ENCODE measurements at places on chromosomes 2 and 18.

GRCh38 chr2:176317199-176317598 lies 48.0 kb downstream of the MTX2 start:
- DNase-seq, result no peak

- DNase-seq, result no peak
Observed at GRCh38 chr2:64836566-64836965, 152.6 kb upstream of the SLC1A4 start.

- no peak for DNase-seq
Observed at GRCh38 chr2:171995586-171995985, 4.2 kb upstream of the METAP1D start.

DNA sequence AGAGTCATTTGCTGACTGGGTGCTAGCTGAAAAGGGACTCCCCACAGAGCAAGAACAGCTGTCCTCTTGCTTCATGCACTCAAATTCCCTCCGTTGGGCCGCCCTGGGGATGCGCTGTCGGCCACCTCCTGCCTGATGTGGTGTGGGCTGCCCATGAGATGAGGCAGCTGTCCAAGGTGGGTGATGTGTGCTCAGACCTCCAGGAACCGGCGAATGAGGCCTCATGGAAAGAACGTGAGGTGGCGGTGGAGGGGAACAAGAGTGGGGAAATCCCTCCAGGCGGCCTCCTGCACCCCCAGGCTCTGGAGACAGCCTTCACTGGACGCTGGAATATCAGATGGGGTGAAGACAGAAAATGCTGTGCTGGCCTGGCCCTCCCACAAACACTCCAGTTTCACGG lies 79.8 kb downstream of the LONRF2 start:
- no peak for DNase-seq

- DNase-seq, result no peak
Observed at GRCh38 chr2:99488539-99489062, 1.2 kb downstream of the REV1 start.

GRCh38 chr2:118010473-118010872 lies 3.4 kb downstream of the CCDC93 start:
- DNase-seq, result no peak

- DNase-seq, result no peak
Observed at GRCh38 chr18:39318008-39318407, 1752.4 kb upstream of the CELF4 start.

- DNase-seq, result no peak
Observed at GRCh38 chr2:204033611-204034495, 97.3 kb downstream of the ICOS start.

- DNase-seq, result no peak
Observed at GRCh38 chr2:240932001-240932723, 26.0 kb downstream of the CROCC2 start.

GRCh38 chr2:8684878-8685696 lies 3.2 kb downstream of the ID2 start:
- DNase-seq, result peak; percentile 27

- DNase-seq, result no peak
Observed at GRCh38 chr18:57258131-57258777, 94.1 kb upstream of the ST8SIA3 start.

DNA sequence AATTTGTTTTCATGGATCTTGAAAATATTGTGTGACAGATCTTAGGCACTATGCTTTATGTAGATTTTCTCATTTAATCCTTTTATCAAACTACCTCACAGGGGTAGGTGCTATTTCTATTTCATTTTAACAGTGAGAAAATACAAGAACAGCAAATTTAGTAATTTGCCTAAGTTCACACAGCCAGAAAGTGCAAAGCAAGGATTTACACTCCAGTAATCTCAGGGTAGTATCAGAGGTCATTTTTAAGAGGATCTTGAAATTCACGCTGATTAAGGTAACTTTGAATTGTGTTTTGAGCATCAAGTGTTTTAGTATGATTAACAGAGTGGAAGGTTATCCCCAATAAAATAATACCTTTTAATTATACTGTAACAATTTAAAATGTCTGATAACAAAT lies 10.1 kb upstream of the KCNJ3 start:
- DNase-seq, result no peak

DNA sequence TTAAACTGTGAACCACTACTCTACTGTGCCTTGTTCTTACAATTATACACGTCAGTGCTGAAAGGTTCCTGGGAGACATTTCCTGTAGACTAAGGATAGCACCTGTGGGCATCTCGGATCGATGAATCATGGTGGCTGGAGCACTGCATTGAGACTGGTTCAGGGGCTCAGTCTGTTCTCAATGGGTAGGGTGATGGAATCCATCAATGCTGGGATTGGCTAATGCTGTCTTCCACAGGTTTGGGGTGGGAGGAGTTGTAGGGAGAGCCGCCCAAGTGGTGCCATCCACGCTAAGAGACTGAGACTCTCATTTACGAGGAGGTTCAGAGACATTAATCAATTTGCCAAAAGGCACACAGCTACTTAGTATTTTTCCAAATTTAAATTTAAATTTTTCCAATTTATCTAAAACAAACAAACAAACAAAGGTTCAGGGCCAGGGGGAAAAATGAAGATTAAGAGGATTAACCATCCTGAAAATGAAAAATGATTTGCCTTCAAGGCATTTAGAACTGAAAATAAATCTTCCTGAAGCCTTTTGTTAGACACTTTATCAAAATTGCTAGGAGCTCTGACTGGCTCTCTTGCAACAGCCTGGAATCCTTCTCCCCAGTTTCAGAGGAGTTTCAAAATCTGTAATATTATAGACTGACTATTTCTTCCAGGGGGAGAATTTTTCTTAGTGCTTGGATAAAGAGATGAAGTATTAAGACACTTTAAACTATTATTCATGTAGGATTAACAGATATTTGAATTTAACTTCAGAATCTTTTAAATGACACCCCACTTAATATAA lies 359.2 kb downstream of the TGIF1 start:
- no peak for DNase-seq

- DNase-seq, result no peak
Observed at GRCh38 chr2:205496772-205497171, 185.5 kb upstream of the NRP2 start.

- no peak for DNase-seq
Observed at GRCh38 chr18:64850791-64851190, 701.9 kb upstream of the LINC00305 start.

- no peak for DNase-seq
Observed at GRCh38 chr2:135647836-135648579, 93.6 kb upstream of the UBXN4 start.

GRCh38 chr2:160940699-160941098 lies 219.5 kb upstream of the TANK start:
- no peak for DNase-seq

GRCh38 chr2:225367482-225367881 lies 32.0 kb upstream of the NYAP2 start:
- no peak for DNase-seq

- DNase-seq, result no peak
Observed at GRCh38 chr2:20526708-20527107, 79.8 kb downstream of the RHOB start.

DNA sequence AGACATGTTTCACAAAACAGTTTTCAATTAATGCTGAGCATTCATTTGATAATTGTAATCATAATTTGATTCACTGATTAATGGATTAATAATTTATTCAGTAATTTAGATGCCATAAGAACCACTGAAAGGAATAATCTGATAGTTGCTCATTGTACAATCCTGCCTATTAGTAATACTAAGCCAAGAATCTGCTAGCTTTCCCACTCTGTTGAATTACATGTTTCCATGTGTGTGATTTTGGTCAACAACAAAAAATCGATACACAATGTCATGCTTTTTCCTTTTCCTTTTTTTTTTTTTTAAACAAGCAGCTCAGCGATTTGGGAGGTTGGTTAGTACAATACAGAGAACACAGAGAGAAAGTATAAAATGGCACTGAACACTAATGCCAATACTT lies 25.9 kb downstream of the ARL5A start:
- no peak for DNase-seq

DNA sequence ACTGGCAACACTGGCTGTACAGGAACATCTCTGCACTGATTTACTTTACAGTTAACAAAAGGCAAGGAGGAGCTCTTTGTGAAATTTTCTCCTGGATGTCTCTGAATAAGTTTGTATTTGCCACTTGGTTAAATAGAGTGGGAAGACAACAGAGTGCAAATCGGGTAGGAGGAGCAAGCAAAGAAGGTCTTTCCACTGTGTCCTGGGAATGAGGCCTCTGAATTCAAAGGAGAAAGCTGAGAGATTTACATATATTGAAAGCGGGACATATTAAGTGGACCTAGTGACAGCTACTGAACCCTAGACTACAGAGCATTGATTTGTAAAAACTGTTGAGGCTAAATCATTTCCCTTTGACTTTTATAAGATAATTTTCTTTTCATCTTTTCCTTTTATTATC lies 117.4 kb upstream of the CHRNA1 start:
- no peak for DNase-seq

DNA sequence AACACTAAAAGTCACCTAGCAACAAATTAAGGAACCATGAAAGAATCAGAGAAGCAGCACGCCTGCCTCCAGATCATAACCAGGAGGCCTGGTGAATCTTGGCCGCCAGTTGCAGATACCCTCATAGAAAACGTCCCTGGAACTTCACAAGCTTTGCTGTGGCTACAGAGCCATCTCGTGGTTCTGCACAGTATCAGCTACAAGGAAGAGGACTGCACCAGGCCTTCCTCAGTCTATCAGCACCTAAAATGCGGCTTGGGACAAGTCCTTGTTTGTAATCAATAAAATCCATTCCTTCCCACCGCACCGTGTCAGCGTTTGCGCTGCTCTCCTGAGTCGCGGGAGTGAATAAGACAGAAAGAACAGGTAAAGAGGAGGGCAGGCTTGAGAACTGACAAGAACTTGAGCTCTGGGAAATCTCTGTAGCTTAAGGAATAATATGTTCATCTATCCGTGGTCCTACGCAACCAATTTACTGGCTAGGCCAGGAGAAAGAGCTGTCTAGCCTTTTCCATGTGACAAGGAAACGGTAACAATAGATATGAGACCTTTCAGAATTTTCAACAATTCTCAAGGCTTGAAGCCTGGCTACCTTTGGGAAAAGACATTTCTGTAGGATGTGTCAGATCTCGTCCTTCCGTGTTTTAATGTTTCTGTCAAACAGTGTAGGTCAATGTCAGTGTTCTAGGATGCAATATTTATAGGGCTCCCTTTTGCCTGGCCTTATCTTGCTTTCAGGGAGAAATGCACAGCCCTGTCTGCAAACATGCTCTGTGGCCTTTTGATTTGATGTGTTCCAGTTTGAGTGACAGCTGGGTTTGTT lies 128.5 kb upstream of the RAB12 start:
- no peak for DNase-seq

- DNase-seq, result no peak
Observed at GRCh38 chr2:46369783-46370182, 72.6 kb downstream of the EPAS1 start.

DNA sequence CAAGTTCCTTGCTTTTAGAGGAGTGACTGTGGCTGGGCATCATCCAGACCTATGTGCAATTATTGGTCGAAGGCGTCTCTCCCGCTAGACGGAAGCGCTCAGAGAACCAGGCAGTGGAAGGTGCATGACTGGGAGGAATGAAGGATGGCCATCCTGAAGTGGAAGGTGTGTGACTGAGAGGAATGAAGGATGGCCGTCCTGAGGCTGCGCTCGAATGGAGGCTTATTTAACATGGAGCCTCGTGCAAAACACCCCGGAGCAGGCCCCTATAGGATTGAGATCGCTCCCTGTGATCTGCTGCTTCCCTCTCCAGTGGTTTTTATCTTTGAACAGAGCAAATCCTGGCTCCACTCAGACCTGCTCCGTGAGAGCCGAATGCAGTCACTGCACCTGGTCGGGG lies 140.2 kb upstream of the ID2 start:
- DNase-seq, result no peak

GRCh38 chr2:46411245-46411641 lies 68.1 kb upstream of the TMEM247 start:
- no peak for DNase-seq

GRCh38 chr18:49273241-49273880 lies 187.1 kb downstream of the DYM start:
- DNase-seq, result no peak

- no peak for DNase-seq
Observed at GRCh38 chr2:146131785-146132184, 1611.9 kb upstream of the ZEB2 start.

DNA sequence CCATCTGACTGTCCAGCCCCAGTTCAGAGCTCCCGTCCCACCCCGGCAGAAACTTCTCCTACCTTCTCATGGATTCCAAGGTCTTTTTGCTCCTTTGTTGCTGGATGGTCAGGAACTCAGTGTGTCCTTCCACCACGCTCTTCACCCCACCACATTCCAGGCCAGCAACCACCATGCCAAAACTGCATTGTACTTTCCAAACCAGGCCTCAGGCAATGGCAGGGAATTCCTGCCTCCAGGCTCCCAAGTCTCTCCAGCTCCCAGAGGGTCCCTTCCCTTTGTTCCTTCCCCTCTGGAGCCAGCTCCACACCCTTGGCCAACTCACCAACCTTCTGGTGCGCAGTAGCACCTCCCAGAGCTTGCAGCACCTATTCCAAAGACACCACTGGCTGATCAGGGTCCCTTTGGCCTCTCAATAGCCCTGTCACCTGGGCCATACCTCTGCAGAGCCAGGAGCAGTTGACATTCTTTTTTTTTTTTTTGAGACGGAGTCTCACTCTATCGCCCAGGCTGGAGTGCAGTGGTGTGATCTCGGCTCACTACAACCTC lies 8.1 kb downstream of the CHMP1B start:
- no peak for DNase-seq

GRCh38 chr2:136058262-136058661 lies 59.7 kb downstream of the CXCR4 start:
- no peak for DNase-seq

GRCh38 chr2:163592954-163593622 lies 142.7 kb downstream of the FIGN start:
- no peak for DNase-seq

DNA sequence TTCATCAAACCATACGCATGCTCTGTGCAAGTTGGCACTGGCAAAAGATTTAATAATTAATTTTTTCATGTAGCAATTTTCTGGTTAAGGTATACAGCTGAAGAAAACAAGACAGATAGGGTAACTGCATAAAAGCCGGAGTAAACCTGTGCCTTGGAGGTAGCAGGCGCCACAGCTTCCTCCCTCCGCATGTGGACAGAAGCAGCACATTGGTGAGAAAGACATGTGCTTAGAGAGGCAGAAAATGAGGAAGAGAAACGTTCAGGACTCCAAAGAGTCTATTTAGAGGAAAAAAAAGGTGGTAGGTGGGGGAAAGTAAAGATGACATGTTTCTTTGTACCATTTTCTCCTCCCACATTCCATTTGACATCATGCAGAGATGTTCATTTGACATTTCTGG lies 9.3 kb downstream of the ST6GAL2 start:
- DNase-seq, result no peak

DNA sequence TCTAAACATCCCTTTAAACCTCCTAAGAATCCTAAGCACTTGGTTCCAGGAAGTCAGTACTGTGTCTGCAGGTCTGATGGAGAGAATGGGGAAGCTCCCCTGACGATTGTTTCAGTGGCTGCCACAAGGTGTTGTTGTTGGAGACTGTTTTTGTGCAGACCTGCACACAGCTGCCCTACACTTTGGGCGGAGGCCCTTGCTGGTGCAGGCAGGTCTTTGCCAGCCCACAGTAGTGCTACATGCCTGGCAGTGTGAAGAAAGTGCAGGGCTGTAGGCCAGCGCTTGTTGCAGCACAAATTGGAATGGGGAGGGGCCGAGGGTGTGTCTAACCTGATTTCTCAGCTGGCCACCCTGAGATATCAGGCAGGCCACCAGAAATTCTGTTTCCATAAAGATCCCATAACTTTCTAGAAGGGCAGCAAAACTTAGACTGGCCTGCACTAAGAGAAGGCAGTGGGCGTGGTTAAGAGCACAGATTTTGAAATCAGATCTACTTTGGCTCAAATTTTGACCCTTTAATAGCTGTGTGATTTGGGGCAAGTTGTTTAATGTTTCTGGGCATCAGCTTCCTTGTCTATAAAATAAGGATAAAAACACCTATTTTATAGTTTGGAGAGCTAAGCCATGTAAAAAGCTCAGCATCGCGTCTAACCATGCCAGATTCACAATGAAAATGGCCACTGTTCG lies 83.7 kb upstream of the SLC1A4 start:
- no peak for DNase-seq
